ENCODE measurements at places on chromosomes 2 and 18.

- no peak for DNase-seq
Observed at GRCh38 chr2:199983534-199983933, 28.2 kb downstream of the MAIP1 start.

- no peak for DNase-seq
Observed at GRCh38 chr2:135226961-135227360, 174.9 kb downstream of the RAB3GAP1 start.

- DNase-seq: no peak
Observed at GRCh38 chr2:137523931-137524330, 440.3 kb upstream of the HNMT start.

GRCh38 chr2:235493775-235494715 lies at the start of gene AGAP1:
TSS of gene AGAP1 (plus strand) at chr2:235494043.
- peak; percentile 88 for DNase-seq

DNA sequence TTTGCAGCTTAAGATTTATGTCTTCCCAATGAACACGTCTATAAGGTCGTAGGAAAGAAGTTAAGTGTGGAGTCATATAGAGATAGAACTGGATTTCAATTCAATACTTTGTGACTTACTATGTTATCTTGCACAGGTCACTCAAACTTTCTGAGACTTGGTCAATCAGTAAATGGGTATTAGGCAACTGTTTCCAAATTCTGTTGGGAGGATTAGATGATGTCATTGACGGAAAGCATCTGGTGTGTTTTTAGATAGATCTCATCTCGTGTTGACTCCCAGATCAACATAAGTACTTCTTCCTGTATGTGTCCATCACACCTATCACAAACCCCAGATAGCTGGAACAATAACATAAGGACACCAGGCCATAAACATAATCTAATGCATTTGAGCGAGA lies 771.1 kb upstream of the FANCL start:
- no peak for DNase-seq

DNA sequence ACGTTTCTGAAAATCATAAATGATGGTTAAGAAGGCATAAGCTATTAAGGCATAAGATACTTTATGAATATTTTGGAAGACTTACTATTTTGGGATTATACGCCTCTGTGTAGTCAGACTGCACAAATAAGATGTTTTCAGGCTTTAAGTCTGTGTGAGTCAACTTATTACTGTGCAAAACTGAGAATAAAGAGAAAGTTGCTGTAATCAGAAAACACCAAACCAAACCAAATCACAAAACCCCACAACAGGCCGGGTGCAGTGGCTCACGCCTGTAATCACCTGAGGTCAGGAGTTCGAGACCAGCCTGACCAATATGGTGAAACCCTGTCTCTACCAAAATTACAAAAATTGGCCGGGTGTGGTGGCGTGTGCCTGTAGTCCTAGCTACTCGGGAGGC lies 7.7 kb downstream of the CLK1 start:
- no peak for DNase-seq

DNA sequence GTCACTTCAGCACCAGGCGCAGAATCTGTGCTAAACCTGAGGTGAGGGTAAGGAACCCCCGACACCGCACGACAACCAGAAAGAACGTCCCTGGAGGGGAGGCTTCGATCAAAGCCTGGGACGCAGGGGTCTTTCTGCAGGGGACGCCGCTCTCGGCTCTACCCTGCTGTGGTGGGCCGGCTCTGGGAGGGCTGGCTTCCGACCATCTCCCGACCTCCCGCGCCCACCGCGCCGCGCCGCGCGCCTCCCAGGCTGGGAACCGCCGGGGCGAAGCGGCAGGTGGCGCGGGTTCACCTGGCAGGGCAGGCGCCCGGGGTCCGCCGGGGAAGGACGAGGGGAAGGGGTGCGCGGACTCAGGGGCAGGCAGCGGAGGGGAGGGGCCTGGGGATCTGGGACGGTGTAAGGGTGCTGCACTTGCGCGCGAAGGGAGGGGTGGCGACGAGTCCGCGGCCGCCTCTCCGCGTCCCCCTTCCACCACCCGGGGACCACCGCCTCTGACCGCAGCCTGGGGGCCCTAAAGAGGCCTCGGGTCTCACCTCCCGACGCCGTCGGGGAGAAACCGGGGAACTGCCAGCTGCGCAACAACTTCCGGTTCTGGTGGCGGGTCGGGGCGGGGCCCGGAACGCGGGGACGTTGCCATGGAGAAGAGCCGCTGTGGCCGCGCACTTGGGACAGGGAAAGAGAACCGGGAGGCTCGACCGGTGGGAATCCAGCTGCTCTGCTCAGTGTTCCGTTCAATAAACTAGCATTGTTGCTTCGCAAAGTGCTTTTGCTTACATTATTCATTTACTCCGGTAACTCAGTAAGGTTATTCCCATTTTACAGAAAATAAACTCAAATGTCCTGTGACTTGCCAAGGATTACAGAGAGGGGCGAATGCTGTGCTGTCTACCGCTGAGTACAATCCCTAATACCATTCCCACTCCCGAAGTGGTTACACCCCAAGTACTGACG lies at the start of gene ZNF396:
Gene ZNF396 (minus strand): TSS at position 596 of the 954 bp plus-strand sequence. CDS start 3,045 bp downstream, outside the sequence.
- DNase-seq: peak; percentile 7

GRCh38 chr2:72036595-72036994 lies 111.1 kb downstream of the CYP26B1 start:
- DNase-seq: no peak

DNA sequence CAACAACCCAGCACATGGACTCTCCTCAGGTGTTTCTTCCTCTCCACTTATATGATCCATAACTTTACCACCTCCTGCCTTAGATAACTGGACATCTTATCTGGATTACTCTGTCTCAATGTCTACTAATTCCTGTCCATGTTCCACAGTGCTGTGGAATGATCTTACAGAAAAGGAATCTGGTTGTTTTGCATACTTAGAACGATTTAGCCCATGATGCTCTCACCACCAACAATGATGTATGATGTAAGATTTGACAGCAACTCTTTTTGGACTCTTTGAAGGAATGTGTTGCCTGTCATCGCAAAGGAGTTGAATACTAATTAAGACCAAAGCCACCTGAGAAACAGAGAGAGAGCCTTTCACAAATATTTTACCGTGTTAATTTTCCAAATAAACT lies 37.7 kb upstream of the SYT4 start:
- no peak for DNase-seq

DNA sequence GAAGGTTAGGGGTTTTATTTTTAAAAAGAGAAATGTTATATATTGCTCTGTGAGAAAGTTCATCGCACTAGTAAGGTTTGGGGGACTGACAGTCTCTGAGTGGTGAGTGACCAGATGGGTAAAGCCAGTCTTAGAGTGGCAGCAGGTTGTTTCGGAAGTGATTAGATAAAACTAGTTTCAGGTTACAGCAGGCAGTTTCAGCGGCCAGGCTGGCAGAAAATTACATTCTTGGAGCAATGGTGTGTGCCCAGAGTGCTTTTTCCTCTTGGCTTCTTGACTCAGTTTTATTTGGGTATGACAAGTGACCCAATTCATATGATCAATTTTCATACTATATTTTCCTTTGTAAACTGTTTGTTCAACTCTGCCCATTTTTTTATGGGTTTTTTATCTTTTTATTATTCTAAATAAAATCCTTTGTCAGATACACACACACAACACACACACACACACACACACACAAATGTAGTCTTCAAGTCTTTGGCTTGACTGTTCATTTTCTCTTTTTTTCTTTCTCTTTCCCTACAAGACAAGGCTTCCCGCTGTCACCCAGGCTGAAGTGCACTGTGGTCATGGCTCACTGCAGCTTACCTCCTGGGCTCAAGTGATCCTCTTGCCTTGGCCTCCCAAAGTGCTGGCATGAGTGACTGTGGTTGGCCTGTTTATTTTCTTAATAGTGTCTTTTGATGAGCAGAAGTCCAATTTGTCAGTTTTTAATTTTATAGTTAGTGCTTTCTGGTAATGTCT lies 30.9 kb downstream of the RALBP1 start:
- DNase-seq: no peak

- no peak for DNase-seq
Observed at GRCh38 chr18:32848826-32849225, 76.0 kb upstream of the KLHL14 start.

DNA sequence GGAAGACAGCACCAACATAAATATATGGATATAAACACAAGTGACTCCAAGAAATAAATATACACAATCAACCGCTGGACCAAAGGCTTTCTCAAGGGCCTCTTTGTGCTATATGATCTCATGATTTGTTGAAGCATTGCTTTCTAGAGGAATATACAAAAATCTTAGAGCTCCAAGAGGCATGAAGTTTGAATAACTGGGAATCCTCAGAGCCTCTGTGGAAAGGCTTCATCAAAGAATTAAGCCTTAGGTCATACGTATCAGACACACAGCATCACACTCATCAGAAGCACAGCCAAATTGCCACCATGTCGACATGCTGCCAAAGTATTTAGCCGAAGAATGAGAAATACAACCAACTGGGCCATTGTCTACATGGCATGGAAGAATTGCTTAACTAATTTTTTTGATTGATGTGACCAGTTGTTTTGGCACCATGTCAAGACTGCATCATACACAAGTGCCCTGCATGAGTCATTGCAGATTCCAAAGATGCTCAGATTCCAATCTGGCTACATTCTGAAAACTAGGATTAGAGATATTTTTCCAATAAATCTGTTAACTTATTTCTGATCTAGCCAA lies 860.6 kb upstream of the ZEB2 start:
- DNase-seq: no peak

Measured in anterior cingulate cortex (tissue), 58 donors.